Mesothelial cell of epicardium (in vitro differentiated cells): ENCODE measurements at places on chromosomes 1 and 21.

- no peak for DNase-seq
These were observed 63.6 kb downstream of the RHBG start for GRCh38 chr1:156432669-156433018.

DNA sequence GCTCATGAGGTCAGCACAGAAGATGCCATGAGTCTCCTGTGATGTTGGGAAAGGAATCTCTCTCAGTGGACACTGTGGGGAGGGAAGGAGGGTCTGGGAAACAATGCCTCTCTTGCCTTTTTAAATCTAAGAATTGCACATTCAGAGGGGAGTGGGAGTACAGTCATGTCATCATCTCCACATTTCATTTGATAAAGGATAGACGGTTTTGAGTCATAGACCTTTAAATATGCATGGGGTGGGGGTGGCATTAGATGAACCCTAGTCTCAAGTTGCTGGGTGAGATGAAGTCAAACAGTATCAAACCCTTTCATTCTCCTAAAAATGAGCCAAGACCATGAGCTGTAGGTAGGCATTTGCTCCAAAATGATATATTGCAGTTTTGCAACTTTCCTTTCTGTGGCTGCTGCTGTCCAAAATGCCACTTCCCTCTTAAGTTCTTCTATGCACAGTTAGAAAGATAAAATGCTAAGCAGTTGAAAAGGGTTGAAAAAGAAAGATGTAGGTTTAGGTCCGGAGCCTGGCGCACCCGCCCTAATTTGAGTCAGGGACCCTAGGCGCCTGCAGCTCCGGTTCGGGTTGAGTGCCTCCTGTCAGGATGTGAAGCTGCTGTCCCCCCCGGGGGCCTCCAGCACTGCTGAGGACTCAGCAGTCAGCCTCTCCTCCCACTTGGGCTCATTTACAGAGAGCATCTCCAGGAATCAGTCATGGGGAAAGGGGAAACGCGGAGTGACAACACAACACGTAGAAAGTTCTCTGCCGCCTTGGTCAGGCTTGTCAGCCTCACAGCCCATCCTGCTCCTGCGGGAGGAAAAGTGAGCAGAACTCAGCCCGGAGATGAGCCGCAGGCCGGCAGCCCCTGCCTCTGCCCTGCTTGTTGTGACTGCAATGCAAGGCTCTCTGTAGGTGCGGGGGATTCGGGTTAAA is 479.3 kb upstream of the RUNX1 start:
- no peak for DNase-seq

- peak; percentile 57 for DNase-seq
These were observed 3.6 kb upstream of the TNNT2 start for GRCh38 chr1:201381130-201381529.

GRCh38 chr1:93598396-93598795 is 83.2 kb downstream of the BCAR3 start:
- no peak for DNase-seq

DNA sequence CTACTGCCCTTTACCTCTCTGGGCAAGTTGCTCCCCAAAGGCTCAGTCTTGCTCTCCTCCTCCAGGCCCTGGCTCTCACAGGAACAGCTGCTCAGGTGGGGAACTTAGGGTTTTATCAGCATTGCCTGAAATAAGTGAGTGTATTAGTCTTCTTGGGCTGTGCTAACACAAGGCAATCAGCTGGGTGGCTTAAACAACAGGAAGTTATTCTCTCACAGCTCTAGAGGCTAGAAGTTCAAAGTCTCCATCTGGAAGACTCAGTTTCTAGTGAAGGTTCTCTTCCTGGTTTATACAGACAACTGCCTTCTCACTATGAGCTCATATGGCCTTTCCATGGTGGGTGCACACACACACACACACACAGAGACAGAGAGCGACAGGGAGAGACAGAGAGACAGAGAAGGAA is 2.8 kb upstream of the CD1C start:
- no peak for DNase-seq

DNA sequence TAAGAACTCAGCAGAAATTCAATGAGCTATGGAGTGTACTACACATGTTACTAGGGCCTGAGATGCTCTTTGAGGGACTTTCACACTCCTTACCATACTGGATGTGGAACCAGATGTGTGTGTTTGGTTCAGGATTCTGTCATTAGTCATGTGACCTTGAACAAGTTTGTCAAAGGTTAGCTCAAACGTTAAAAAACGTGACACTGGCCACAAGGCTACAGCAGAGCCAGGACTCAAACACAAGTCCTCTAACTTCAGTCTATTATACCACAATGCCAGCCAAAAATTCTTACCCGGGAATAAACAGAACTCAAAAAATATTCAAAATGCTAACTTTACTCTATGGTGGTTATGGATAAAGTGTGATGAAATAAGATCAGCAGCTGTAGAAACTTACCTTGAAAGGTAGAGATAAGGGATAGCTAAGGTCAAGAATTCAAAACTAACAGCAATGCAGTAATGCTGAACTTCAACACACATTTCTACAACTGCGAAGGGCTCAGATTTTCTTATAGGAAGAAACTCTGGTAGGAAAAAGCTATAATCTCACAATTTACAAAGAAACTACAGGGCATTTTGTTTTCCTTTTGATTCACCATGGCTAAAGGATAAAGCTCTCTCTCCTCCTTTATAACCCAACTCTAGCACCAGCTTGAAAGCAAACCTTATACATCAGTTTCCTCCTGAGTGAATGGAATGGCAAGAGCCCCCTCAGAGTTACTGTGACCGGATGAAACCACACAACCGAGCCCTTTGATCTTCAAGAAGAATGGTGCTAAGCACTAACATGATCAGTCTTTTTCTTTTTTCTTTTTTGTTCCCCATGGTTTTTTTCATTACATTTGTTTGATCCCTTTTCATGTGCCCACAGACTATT is 233.9 kb downstream of the SLC45A1 start:
- DNase-seq, result no peak

DNA sequence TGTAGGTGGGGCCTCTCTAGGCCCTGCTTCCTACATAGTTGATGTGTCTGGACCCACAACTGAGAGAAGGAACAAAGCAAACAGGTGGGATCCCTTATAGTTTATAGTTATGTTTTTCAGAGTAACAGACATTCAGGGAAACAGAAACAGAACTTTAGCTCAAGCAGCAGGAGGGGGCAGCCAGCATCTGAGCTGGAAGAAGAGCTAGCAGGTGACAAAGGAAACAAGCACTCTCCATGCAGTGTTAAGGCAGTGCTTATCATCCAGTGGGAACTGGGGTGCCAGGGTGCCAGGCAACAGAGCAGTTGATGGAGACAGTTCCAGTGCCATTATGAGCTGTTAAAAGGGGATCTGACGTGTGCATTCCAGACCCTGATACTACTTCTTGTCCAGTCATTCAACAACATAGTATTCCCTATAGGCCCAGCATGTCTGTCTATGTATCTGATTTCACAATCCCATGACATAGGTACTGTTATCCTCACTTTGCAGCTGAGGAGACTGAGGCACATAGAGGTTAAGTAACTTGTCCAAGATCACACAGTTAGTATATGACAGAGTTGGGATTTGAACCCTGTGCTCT is 13.5 kb downstream of the HIVEP3 start:
- no peak for DNase-seq

GRCh38 chr1:15290382-15290781 is 43.4 kb downstream of the FHAD1 start:
- DNase-seq, result no peak

- no peak for DNase-seq
These were observed 92.5 kb downstream of the DHRS3 start for GRCh38 chr1:12525311-12526181.

DNA sequence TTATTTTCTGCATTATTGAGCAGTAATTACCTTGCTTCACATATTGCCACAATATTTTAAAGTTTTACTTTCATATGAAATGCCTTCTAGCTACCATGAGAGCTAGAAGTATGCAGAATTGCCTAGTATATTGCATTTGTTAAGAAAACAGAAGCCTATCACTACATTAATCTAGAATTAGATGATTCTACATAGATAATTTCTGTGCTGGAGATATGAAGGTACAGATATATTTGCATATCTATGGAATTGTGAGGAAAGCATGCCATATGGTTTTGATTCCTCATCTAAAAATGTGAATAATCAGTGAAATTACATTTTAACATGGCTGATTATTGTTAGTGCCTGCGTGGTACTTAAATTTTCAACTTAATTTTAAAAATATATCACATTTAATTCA is 1418.3 kb downstream of the NCAM2 start:
- DNase-seq, result no peak
